Left lung (tissue), 14 donors: ENCODE measurements at places on chromosomes 2 and 18. TPM values are rescaled to one million over a fixed set of nuclear protein-coding genes. Genes with fewer than 3 reads are reported as not detected.

DNA sequence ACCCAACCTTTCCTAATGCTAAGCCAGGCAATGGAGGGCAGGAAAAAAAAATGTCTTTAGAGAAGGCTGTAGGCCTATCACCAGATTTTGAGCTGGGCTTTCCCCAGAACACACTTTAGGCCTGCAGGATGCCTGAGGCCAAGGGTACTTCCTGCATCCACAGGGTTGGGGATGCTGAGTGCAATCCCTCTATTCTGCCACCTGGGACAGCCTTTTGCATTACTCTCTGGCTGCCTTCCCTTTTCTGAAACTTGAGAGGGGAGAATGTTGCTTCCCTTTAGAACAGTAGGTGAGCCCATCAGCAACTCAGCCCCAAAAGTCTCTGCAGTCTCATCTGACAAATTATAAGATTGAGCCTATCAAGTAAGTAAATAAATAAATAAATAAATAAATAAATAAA lies 195.2 kb downstream of the SLC8A1 start:
- no peak overlapping the region for H3K27ac ChIP-seq
- H3K4me3 ChIP-seq: no peak overlapping the region
- no peaks in the 10 kb centered on the region for H3K4me1 ChIP-seq
- no peaks in the 10 kb centered on the region for H3K36me3 ChIP-seq
- no peak for DNase-seq
- H3K27me3 ChIP-seq: no peaks in the 10 kb centered on the region

- peaks cover 54% of the 10 kb centered on the region for H3K4me1 ChIP-seq
- no peak overlapping the region for H3K4me3 ChIP-seq
- peaks cover 23% of the 10 kb centered on the region for H3K36me3 ChIP-seq
- no peaks in the 10 kb centered on the region for H3K27me3 ChIP-seq
- no peak for DNase-seq
- H3K27ac ChIP-seq: no peak overlapping the region
These were observed 14.7 kb downstream of the NRP2 start for GRCh38 chr2:205696927-205697441.

DNA sequence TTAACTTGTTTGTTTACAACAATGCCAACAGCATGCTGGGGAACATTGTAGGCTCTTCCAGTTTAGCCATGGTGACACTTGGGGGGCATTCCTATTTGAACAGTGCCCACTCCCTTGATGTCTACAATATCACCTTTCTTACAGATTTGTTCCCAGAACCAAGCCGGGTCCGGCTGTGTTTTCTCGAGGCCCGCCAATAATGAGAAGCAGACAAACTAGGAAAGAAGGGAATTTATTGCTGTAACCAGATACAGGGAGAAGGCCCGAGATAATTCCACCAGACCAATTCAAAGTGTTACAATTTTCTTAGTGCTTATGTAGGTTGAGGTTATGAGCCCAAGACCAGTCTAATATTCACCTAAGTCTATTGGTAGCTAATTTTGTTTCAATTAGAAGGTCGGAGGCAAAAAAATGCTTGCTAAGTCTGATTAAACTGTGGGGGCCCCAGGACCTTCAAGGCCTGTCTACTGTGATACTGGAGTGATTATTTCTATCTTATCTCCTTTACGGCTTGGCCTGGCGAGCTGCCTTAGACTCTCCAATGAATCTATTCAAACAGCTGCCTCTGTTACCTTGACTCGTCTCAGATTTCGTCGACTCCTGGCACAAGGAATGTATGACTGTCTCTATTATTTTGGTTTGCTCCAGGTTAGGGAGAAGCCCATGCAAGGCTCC lies 59.1 kb upstream of the PSME4 start:
- no peaks in the 10 kb centered on the region for H3K36me3 ChIP-seq
- H3K4me1 ChIP-seq: no peaks in the 10 kb centered on the region
- no peak for DNase-seq
- no peak overlapping the region for H3K4me3 ChIP-seq
- H3K27ac ChIP-seq: no peak overlapping the region
- no peaks in the 10 kb centered on the region for H3K27me3 ChIP-seq

GRCh38 chr2:160695402-160696086 lies 201.9 kb upstream of the RBMS1 start:
- H3K27ac ChIP-seq: no peak overlapping the region
- H3K4me1 ChIP-seq: no peaks in the 10 kb centered on the region
- H3K4me3 ChIP-seq: no peak overlapping the region
- no peak for DNase-seq

- no peaks in the 10 kb centered on the region for H3K4me1 ChIP-seq
- H3K4me3 ChIP-seq: no peak overlapping the region
- H3K27me3 ChIP-seq: no peaks in the 10 kb centered on the region
- H3K27ac ChIP-seq: no peak overlapping the region
These were observed 32.3 kb upstream of the VWC2L start for GRCh38 chr2:214378455-214379103.

DNA sequence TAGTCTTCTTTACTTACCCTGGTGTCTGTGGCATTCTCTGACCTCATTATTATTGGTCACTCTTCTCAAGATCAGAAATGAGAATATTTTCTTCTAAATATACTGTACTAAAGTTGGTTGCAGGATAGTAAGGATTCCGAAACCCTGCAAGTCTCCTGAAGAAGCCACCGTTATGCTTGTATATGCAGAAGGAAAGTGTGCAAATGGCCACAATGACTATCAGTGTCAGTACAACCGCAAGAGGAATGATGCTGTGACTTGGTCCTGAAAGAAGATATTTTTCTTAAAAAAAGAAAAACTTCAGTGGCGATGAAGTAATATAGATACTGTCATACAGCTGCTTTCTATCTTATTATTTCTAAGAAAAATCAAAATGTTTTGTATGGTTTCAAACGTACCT lies 120.7 kb downstream of the PLA2R1 start:
- no peak overlapping the region for H3K27ac ChIP-seq
- no peaks in the 10 kb centered on the region for H3K36me3 ChIP-seq
- DNase-seq: no peak
- H3K27me3 ChIP-seq: no peaks in the 10 kb centered on the region
- no peaks in the 10 kb centered on the region for H3K4me1 ChIP-seq

DNA sequence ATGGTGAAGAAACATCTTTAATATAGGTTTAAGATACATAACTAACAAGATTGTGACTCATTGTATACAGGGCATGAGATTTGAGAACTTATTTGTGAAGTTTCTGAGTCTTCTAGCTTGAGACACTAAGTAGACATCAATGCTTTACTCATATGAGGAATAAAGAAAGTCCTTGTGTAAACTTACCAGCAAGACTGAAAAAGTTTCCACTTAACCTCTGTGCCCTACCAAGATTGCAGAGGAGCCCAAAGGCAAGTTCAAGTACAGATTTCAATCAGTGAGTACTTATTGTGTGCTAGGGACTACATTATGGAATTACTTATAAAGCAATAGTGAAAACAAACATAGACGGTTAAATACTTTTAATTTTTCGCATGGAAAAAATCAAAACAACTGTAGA lies 1041.2 kb upstream of the CELF4 start:
- DNase-seq: no peak
- H3K36me3 ChIP-seq: no peaks in the 10 kb centered on the region
- no peaks in the 10 kb centered on the region for H3K27me3 ChIP-seq
- no peak overlapping the region for H3K4me3 ChIP-seq

Gene PDE1A
- 14.3 TPM for polyA plus RNA-seq

Gene GRHL1
- 4.9 TPM for polyA plus RNA-seq

Gene TRPM8
- polyA plus RNA-seq: not detected

Gene MRPL19
- 51.7 TPM for polyA plus RNA-seq

Gene ABCB11
- polyA plus RNA-seq: 0.04 TPM
